ENCODE measurements at places on chromosomes 6 and 20. TPM values are rescaled to one million over a fixed set of nuclear protein-coding genes. Genes with fewer than 3 reads are reported as not detected.

The RBM24 gene
- total RNA-seq, result 162 TPM

The ITPA gene
- 16.8 TPM for total RNA-seq

GRCh38 chr6:168851460-168852375 is 401.9 kb downstream of the THBS2 start:
- DNase-seq, result no peak

GRCh38 chr20:59309218-59309617 is 8.8 kb downstream of the EDN3 start:
- no peak for DNase-seq

DNA sequence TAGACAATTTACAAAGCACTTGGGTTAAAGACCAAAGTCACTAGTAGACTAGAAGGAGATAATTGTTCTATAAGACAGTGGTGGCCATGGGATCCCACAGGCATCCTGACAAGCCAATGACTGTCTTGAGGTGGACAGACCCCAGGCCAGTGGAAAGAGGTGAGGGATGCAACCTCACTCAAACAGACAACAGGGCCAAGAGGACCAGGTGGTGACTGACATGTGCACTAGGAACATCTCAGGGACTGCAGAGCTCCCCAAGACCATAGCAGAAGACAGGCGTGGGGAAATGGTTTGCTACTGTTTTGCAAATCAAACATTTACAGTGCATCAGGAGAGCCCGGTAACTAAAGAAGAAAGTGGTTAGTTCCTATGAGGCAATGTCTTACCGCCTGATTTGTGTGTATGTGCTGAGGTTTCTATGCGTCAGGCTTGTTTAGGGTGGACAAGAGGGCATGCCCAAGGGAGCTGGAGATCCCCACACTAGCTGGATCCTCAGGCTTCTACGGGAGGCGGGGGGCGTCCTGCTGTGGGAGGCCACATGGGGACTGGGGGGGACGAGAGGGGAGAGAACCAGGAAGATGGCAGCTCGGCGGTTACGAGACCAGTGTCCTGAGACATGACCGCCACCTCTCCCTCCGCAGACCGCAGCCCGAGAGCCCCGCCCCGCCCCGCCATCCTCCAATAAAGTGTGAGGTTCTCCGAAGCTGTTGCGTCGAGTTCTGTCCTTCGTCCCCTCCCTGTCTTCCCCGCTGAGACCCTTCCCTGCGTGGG is 623 bp upstream of the MRPS26 start:
- no peak for DNase-seq

DNA sequence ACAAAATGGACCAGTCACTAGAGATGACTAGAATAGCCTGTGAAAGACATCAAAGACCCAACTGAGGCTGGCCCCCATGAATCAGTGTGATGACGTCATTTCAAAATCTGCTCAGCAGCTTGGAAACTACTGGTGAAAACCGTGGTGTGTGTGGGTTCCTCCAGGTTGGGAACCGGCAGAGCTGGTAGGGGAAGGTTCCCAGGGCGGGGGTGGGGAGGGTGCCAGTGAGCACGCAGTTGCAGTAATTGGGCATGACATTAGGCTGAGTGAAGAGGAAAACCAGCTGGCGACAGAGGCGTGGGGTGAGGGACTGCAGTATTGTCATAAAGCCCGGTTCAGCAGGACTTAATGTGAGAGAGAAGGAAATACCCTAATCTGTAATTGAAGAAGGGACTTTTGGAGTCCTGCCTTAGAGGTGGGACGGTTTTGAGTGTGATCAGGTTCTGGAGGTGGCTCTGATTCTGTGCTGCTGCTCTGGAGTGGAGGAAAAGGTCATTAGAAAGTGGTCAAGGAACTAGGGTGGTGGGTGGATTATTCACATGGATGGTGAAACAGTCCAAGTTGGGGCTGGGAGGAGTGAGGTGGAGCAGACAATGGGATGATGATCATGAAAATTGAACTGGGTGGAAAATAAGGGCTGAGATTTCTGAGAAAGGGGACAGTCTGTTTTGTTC is 52.0 kb upstream of the MTHFD1L start:
- DNase-seq, result no peak

The ELOVL4 gene
- 0.88 TPM for total RNA-seq

Measured in right cardiac atrium (tissue), 5 donors.